Activated naive CD8-positive, alpha-beta T cell treated with anti-CD3 and anti-CD28 coated beads, Interleukin-2, amount 50 U/mL, for 24 hours (primary cell): ENCODE measurements at places on chromosomes 6 and 20.

- DNase-seq, result no peak
These were observed 259.8 kb downstream of the PHACTR1 start for GRCh38 chr6:12976366-12976765.

- DNase-seq, result no peak
These were observed 20.8 kb downstream of the BNIP5 start for GRCh38 chr6:36315921-36316320.

- no peak for DNase-seq
These were observed 73.9 kb downstream of the JPH2 start for GRCh38 chr20:44112889-44113617.

- DNase-seq, result no peak
These were observed 181.9 kb downstream of the GMDS start for GRCh38 chr6:2063547-2063946.

DNA sequence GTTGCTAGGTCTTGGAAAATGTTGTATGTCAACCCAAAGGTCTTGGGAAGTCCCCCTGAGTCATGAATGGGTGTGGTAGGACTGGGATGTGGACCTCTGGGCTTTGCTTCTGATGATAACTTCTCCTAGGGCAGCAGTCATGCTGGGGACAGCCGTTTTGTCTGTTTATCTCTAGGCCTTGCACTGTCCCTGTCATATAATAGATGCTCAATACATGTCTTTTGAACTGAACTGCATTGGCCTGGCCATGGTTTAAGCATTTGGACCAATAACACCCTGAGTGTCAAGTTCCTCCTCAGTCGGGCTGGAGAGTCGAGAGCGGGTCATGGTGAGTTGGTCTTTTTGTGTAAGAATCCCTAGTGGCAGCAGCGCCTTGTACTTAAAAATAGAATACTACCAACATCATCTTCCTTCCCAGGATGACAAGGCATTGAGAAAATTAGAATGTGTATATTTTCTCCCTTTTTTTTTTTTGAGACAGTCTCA, 43.1 kb downstream of the E2F3 start:
- DNase-seq, result no peak

DNA sequence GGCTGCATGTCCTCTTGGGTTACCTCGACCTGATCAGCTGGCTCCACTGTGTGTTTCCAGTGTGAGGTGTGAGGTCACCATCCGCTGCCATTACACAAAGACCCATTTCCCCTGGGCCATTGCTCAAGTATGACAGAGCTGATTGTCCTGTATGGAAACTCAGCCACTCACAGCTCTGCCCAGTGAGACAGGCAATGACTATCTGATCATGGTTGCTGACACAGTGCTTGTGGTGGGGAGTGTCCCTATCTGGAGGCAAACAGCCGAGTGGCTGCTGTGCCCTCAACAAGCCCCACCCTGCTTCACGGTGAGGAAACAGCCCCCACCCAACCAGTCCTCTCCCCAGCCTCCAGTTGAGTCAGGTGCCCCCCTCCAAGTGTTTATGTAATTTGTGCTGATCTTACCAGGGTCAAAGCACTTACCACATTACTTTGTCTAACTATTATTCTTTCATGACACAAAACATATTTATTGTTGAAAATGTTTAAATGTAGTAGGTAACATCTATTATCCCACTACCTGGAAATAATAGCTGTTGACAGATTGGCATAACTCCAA, 11.7 kb upstream of the MAPK13 start:
- DNase-seq, result peak; percentile 67

GRCh38 chr6:113039005-113039404, 691.9 kb downstream of the RFPL4B start:
- DNase-seq, result no peak

DNA sequence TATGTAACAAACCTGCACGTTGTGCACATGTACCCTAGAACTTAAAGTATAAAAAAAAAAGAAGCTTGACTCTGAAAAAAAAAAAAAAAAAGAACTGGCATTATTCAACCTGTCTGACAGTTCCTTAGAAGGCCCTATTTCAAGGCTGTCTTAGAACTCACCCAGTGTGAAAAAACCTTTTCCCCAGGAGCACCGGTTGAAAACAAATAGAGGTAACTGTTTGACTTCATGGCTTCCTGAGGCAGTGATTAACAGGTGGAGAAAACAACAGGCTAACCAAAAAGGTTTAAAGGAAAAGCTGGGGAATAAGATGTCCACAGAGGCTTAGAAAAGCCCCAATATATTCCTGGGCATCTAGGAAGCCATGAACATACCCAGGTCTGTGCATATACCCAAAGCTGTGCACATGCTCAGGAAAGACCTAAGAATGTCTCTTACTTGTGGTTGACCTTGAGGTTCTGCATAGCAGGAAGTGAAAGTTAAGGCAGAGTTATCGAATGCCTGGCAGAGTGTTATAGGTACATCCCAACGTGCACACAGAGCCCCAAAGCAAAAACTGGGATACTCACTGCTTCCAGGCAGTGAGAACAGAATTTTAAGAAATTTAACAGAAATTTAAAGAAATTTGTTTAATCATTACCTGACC, 7.0 kb downstream of the UQCC1 start:
- DNase-seq, result no peak

DNA sequence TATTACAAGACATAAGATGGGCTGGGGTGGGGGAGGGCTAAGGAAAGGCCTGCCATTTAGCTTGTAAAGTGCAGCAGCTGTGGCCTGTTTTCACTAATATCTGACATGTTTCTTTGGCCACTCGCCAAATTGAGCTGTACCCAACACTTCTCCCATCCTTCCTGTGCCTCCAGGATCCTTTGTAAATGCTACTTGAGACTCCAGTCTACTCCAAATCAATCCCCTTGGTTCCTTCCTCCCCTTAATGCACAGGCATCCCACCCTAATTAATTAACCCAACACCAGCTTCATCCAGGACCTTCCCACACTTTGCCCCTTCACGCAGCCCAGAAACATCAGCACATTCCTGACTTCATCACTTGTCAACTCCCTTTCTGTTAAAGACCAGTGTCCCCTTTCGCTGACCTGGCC, 55.0 kb upstream of the TCF21 start:
- DNase-seq, result no peak

- no peak for DNase-seq
These were observed at the start of gene JPH2 for GRCh38 chr20:44187054-44187771. TSS of gene JPH2 (minus strand) at chr20:44187188. CDS start at chr20:44186705, 483 bp downstream.

DNA sequence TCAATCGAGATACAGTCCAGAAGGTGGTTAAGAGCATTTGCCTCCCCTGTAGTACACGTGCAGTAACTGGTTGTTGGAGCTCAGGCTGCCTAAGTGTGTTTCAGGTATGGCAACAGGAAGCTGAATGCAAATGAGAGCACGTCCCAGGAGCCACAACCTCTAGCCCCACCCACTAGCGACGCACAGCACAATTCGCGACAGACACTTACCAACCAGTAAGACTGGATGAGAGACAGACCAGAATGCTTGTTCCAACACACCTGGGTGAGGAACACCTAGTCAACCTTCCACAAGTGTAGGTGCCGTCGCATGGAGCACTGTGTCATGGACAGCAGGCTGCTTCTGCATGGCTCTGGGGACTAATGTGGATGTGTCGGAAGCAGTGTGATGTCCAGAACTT, 7.2 kb upstream of the SERPINB1 start:
- DNase-seq, result peak; percentile 67

DNA sequence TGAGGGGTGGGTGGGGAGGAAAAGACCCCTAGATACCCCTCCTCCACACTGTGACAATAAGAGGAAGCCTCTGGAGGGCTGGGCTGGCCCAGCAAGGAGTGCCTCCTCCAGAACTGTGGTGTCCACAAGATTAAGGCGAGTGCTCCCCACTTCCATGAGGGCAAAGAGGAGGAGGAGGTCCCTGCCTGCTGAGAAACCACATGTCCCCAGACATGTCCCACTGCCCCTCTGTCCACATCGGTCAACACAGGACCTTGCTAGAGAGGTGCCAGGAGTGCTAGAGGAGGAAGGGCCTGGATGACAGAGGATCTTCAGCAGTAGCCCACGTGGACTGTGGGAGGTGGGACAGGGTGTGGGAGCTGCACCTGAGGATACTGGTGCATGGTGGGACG, 3.1 kb downstream of the RAET1G start:
- no peak for DNase-seq
